NCI-H1092 treated with DMSO at 0.1 percent for 48 hours (cell line): ENCODE measurements at places on chromosomes 13 and 19.
A peak's percentile ranks its signal among the peaks of the same experiment; 100 is the strongest.

DNA sequence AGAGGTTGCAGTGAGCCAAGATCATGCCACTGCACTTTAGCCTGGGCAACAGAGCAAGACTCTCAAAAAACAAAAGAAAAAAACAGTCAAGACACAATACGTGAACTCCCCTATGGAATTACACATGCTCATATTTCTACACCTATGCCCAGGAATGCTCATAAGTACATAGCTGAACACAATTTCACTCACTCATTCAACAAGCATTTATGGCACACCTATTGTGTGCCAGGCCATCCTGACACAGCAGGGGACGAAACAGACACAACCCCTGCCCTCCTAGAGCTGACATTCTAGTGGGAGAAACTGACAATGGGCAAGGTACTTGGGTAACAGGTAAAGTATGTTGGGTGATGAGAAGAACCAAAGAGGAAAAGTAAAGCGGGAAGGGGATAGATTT, 9.5 kb downstream of the AXL start:
- no peak for DNase-seq

GRCh38 chr13:92951273-92951890, 275.2 kb upstream of the GPC6 start:
- no peak for DNase-seq

- DNase-seq = no peak
Observed at GRCh38 chr13:93589788-93590187, 363.2 kb downstream of the GPC6 start.

DNA sequence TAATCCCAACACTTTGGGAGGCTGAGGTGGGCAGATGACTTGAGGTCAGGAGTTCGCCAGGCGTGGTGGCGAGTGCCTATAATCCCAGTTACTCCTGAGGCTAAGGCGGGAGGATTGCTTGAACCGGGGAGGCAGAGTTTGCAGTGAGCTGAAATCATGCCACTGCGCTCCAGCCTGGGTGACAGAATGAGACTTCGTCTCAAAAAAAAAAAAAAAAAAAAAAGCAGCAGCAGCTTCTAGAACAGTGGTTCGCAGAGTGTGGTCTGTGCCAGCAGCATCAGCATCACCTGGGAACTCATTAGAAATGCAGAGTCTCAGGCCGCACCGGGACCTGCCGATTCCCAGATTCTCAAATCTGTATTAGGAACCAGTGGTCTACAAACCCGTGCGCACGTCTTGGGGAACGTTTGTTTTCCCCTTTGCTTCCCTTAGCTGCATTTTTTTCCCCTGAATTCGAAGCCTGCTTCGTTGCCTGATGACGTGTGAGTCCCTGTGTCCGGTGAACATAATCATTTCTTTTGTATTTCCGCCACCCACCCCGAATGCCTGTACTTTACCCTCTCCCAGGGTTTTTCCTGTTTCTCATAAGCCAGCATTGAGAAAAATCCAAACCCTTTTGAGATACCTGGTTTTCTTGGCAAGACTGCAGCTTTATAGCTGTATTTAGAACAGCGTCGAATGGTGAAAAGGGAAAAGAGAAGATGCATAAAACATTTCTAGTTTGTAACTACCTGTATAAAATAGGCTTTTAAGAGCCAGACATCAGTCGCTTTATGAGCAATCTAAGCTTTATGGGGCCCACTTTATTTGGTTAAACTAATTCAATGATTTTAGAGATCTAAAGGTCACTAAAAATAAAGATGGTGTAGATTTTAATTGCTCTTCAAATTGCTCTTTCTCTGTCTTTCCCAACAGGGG, 49.8 kb downstream of the BICRA start:
- DNase-seq = no peak

DNA sequence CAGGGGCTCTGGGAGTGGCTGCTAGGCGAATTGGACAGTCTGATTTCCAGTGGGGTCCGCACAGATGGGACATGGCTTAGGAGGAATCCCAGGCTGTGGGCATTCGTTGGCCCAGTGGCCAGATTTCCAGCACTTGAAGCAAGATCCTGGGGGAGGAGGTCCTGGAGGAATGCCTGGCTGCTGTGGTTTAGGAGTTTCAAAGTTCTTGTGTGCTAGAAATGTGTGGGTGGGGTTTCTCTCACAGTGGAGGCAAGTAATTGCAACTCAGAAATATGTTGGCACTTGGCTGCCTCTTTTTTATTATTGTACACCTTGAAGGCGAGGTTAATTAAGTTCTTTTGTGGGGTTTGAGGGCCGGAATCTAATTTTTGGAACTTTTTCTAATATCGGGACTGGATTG, 17.1 kb downstream of the IGFL3 start:
- no peak for DNase-seq

GRCh38 chr19:58277748-58278540, 811 bp upstream of the ZNF8 start:
- no peak for DNase-seq

DNA sequence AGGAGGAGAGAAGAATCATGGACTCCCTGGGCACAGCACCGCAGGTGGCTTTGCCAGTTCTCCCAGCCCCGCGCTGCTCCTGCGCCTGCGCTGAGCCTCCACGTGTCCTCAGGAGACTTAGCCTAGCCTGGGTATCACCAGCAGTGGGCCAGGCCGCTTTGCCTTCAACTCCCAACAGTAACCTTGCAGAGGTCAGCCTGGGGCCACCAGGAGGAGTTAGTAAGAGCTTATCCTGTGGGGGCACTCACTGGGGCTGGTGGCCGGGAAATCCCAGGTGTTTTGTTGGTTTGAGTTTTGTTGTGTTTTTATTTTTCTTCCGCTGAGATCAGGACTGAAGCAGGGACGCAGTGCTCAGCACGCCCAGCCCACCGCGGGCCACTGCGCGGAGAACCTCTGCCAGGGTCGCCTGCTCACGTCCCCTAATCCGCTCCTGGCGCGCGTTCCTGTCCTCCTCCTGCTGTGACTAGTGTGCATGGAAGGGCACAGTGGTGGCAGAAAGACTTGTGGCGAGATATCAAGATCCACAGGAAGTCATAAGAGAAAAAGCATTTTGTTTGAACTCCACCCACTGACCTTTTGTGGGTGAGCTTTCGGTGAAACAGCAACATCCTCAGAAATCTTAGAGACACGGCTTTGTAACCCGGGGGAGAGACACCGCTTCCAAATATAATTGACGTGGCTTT, 207.4 kb upstream of the RFC3 start:
- peak; percentile 94 for DNase-seq

DNA sequence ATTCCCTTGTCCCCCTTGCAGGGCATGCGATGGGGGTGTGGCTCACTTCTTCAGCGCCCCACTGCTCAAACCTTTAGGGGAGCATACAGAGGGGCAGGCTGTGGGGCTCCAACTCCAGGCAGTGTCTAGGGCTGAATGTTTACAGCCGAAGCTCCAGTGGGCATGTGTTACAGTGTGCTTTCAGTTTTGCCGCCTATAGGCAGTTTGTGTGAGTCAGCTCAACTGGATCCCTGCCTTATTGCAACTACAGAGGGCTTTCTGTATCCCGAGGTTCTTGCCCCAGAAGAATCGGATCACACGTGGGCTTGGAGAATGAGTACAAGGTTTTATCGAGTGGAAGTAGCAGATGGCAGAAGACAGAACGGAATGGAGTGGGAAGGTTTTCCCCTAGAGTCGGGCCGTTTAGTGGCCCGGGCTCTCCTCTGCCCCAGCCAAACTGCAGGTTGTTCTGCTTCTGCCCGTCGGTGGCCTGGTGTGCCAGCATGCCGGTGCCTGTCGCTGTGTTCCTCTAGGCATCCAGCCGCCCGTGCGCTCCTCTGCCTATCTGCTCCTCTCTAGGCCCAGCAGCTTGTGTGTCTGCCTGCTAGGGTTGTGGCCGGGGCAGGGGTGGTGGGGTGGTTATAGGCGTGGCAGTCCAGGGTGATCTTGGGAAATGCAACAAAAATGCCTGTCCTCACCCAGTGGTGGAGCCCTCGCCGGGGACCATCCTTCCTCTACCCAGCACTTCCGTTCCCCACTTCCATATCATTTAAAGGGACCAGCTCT, 435.9 kb upstream of the SGCG start:
- no peak for DNase-seq

DNA sequence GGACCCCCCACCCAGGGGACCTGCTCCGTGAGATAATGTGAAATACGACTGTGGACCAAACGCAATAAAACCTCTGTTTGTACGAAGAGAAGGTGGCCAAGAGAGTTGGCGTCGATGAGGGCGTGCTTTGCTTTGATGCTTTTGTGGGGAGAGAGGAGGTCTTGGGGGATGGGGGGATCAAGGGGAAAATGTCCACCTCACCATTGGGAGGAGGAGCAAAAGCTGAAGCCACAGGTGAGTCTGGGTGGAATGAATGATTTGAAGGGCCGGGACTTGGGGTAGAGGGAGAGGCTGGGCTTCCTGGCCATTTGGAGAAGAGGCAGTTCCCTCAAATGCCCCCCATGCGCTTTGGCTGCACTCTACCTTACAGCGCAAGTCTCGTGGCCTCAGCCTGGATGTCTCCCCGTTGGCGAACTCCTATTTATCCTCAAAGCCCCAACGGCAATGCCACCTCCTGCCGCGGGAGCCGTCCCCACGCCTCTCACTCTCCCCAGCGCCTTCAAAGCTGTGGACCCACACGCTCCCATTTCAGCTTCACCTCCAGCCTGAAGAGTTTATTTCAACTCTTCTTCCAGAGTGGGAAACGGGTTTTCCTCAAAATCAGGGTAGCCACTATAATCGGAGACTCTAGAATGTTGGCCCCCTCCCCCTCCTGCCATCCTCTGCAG, 795 bp upstream of the ABCA7 start:
- DNase-seq = no peak

GRCh38 chr19:58059003-58059670, at the start of gene ZNF135:
Gene ZNF135 (plus strand): TSS chr19:58059282. CDS start chr19:58060003, 721 bp downstream.
- peak; percentile 87 for DNase-seq

GRCh38 chr13:80276371-80277289, 64.3 kb downstream of the SPRY2 start:
- peak; percentile 99 for DNase-seq

DNA sequence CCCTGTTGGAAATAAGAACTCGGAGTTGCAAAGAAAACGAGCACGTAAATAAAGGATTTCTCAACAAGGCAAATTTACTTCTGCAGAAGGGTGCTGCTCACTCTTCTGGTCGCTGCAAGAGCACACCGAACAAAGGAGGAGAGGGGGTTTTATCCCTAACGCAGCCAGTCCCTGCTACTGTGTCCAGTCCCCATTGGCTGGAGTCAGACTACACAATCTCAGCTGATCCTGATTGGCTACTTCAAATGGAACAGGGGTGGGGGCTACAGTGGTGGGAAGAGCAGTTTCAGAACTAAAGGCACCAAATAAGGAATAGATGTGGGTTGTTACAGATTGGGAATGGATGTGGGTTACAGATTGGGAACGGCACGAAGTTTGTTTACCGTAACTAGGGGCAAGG, 63.9 kb upstream of the MCF2L start:
- DNase-seq = no peak

- DNase-seq = no peak
Observed at GRCh38 chr13:27396252-27396846, 28.1 kb upstream of the GTF3A start.

DNA sequence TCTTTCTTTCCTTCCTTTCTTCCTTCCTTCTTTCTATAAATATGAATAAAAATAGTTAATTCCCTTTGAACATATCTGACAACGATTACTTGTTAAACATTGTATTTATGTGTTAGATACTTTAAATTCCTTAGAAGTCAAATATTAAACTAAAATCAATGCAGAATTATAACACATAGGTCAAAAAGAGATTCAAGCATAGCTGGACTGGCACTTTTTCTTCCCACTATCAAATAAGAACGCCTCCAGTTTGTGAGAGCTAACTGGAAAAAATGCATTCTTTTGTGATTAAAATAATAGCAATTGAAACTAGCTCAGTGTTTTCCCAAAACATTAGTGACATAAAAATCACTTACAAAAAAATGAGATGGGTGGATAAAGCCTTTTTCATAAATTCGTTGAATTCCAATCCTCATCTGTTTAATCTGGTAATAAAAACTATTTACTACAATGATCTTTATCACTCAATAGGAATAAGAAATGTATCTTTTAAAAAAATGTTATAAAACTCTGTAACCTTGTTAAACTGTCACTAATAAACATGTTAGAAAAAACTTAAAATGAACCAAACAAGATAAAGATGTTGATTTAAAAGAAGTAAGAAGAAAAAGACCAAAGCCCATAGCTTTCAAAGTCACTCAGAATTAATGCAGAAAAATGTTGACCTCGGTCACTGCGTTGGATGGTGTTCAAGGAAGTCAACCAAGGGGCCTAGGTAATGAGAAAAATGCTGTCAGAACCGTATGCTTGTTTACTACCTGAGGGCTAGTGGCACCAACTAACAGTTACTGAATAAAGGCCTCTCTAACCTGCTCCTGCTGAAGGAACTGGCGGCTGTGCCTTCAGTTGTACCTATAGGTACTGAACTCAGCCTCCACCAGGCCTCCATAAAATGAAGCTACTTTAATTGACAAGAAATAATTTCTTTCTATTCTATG, 1039.5 kb upstream of the SLC10A2 start:
- DNase-seq = no peak

DNA sequence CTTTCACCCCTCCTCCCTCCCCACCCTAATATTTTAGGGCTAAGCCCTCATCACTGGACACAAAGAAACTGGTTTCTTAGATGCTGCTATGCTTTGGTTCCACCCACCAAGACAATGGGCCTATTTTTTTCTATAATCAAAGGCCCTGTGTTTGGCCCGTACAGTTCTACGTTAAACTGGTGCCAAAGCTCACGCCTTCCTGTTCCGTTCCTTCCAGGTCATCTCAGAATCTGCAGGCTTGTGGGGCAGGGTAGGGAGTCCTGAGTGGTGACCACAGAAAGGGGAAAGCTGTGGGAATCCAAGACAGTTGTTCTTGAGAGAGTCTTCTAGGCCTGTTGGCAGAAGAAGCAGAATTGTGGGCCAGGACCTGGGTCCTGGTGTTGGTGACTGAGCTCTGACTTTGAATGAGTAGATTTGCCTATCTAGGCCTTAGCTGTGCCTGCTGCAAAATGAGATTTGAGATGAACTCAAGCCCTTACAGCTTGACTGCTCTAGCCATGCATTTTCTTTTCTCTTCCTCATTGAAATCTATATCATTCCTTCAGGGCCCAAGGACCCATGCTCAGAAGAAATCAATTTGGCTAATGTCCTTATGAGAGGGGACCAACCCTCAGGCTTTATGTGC, 19.1 kb upstream of the CXCL17 start:
- no peak for DNase-seq

GRCh38 chr19:6543866-6544347, 13.1 kb downstream of the TNFSF9 start:
- DNase-seq = no peak

GRCh38 chr13:112733112-112733511, 43.3 kb downstream of the ATP11A start:
- peak; percentile 39 for DNase-seq

GRCh38 chr13:112343591-112343990, 32.6 kb upstream of the SPACA7 start:
- no peak for DNase-seq

GRCh38 chr13:98459171-98459681, 117.7 kb downstream of the STK24 start:
- no peak for DNase-seq

- DNase-seq = peak; percentile 62
Observed at GRCh38 chr19:44741841-44742329, 6.6 kb upstream of the BCL3 start.

GRCh38 chr19:23823952-23824389, 65.3 kb upstream of the ZNF681 start:
- DNase-seq = no peak

GRCh38 chr19:54207983-54208783, 7.5 kb downstream of the RPS9 start:
- no peak for DNase-seq

GRCh38 chr13:110216398-110217041, 90.4 kb downstream of the COL4A1 start:
- DNase-seq = no peak

GRCh38 chr13:83878691-83879430, 3.4 kb downstream of the SLITRK1 start:
- no peak for DNase-seq

- no peak for DNase-seq
Observed at GRCh38 chr19:50546527-50547221, 21.6 kb downstream of the LRRC4B start.
